ENCODE measurements at places on chromosomes 11 and 22. TPM values are rescaled to one million over a fixed set of nuclear protein-coding genes. Genes with fewer than 3 reads are reported as not detected.

DNA sequence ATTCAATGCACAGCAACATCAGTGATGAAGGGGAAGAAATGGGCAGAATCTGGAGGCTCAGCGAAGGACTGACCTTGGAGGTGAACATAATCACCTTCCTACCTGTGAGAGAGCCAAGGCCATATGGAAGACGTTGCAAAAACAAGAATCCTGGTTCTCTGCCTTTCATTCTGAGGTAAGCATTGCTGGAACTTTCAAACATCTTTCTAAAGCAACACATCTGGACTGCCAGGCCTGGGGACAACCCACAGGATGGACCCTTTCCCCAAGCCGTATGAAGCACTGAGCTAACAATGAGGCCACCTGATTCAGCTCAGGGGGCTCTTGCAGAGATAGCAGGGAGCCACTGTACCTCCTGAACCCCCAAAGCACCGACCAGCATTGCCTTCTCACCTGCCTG is 70.5 kb downstream of the ETS1 start:
- H3K27ac ChIP-seq, result peak overlapping the region; percentile 99
- peaks cover 57% of the 10 kb centered on the region for H3K4me1 ChIP-seq
- peaks cover 96% of the 10 kb centered on the region for H3K36me3 ChIP-seq
- no peak for DNase-seq
- peak overlapping the region; percentile 97 for H3K4me3 ChIP-seq

GRCh38 chr11:70018816-70019215 is 59.3 kb upstream of the ANO1 start:
- no peak for DNase-seq
- no peak overlapping the region for H3K4me3 ChIP-seq
- no peaks in the 10 kb centered on the region for H3K4me1 ChIP-seq
- no peak overlapping the region for H3K27ac ChIP-seq

GRCh38 chr22:17366830-17367229 is 2.4 kb upstream of the CECR2 start:
- no peak overlapping the region for H3K4me3 ChIP-seq
- no peaks in the 10 kb centered on the region for H3K36me3 ChIP-seq
- H3K27ac ChIP-seq, result no peak overlapping the region

- no peaks in the 10 kb centered on the region for H3K36me3 ChIP-seq
- no peaks in the 10 kb centered on the region for H3K27me3 ChIP-seq
Measured at GRCh38 chr11:84249344-84250135, 963.4 kb upstream of the CCDC90B start.

DNA sequence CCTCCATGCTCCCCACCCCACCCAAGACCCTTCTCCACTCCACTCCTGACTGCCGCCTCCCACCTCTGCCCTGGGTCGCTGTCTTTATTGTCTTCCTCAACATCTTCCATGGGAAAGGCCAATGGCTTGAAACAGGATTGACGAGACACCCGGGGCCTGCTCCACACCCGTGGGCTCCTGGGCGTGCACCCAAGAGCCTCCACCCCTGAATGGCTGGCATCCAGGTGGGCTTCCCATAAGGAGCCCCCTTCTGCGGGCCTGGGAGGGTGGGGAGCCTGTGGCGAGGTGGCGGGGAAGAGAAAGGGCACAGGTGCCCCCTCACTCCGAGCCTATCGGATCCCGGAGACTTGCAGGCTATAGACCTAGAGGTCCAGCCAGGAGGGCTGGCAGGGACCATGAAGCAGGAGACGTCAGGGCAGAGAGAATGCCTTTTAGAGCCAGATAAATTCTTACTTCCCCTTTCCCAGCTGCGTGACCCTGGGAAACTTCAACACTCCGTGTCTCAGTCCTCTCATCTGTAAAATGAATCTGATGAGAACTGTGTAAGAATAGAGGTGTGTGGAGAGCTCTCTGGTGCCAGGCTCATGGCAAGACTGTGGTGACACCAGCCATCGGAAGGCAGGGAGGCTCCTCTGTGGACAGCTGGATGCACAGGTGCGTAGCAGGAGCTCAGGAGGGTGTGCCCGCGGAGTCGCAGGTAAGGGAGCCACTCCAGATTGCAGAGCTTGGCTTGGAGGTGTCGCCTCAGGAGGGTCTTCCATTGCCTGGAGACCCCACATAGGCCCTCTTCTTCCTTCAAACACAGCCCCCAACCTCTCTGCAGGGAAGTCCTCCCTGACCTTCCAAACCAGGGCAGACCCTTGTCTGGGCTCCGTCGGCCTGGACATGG is 53.9 kb downstream of the SMIM38 start:
- no peak overlapping the region for H3K27ac ChIP-seq
- peaks cover 12% of the 10 kb centered on the region for H3K27me3 ChIP-seq
- H3K36me3 ChIP-seq, result no peaks in the 10 kb centered on the region
- H3K4me3 ChIP-seq, result no peak overlapping the region

DNA sequence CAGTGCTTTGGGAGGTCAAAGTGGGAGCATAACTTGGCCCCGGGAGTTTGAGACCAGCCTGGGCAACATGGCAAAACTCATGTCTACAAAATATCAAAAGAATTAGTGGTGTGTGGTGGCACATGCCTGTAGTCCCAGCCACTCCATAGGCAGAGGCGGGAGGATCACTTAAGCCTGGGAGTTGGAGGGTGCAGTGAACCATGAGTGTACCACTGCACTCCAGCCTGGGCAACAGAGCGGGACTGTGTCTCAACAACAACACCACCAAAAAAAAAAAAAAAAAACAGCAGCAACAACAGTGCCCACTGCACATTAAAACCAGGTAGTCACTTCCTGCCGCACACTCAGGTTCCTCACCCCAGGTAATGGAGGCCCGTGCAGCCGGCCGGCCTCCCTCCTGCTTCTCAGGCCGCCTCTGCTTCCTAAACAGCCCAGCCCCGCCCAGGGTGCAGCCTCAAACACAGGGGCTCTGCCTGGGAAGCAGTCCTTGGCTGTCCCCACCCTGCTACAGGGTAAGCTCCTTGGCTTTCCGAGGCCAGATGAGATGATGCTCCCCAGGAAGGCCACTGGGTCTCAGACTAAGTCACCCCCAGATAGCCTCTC is 318.3 kb downstream of the SHANK2 start:
- no peak overlapping the region for H3K27ac ChIP-seq
- no peak overlapping the region for H3K4me3 ChIP-seq
- no peak for DNase-seq
- H3K36me3 ChIP-seq, result no peaks in the 10 kb centered on the region
- peaks cover 3% of the 10 kb centered on the region for H3K27me3 ChIP-seq
- no peaks in the 10 kb centered on the region for H3K4me1 ChIP-seq

DNA sequence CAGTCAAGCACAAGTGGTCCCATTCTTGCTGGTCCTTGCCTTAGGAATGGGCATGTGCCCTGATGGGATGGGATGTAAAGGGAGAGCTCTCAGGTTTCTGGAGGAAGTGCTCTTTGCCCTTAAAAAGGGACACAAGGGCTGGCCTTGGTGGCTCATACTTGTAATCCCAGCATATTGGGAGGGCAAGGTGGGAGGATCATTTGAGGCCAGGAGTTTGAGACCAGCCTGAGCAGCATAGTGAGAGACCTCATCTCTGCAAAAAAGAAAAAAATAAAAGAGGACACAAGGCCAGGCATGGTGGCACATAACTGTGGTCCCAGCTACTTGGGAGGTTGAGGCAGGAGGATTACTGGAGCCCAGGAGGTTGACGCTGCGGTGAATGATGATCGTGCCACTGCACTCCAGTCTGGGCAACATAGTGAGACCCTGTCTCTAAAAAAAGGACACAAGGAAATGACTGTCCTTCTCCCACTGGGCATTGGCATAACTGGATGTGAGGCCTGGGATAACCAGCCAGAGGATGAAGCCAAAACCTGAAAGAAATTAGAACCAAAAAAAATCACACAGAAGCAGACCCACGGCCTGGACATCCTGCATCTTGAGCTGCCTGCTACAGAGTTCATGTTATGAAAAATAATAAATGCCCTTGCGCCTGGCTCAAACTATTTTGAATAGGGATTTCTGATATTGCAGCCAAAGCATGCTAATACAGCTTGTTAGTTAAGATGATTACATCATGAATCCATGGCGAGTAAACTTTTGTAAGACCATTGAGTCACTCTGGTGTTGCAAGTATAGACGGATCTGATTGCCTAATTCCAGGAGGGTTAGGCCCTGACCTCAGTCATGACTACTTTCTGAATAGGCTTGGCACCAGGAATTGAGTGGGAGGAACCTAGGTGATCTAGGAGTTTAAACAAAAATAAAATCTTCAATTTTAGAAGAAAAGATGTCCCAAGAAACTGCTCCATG is 12.9 kb upstream of the CRKL start:
- H3K27ac ChIP-seq, result no peak overlapping the region
- H3K4me1 ChIP-seq, result no peaks in the 10 kb centered on the region
- no peaks in the 10 kb centered on the region for H3K27me3 ChIP-seq
- DNase-seq, result no peak
- no peak overlapping the region for H3K4me3 ChIP-seq

DNA sequence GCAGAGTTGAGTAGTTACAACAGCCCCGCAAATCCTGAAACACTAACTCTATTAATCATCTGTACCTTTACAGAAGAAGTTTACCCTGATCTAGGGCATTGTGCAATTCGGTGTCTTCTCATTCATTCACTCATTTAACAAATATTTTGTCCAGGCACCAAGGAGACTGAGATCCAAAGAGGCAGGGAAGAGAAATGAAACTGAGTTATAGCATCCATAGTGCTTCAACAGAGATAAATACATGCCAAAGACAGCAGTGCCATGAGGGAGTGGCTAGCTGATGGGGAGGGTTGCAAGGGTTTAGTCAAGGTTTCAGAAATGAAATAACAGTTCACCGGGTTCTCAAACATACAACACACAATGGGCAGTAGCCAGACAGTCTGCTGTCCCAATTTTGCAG is 40.2 kb upstream of the MTNR1B start:
- no peak overlapping the region for H3K27ac ChIP-seq
- H3K4me3 ChIP-seq, result no peak overlapping the region
- peaks cover 4% of the 10 kb centered on the region for H3K27me3 ChIP-seq
- no peaks in the 10 kb centered on the region for H3K36me3 ChIP-seq

DNA sequence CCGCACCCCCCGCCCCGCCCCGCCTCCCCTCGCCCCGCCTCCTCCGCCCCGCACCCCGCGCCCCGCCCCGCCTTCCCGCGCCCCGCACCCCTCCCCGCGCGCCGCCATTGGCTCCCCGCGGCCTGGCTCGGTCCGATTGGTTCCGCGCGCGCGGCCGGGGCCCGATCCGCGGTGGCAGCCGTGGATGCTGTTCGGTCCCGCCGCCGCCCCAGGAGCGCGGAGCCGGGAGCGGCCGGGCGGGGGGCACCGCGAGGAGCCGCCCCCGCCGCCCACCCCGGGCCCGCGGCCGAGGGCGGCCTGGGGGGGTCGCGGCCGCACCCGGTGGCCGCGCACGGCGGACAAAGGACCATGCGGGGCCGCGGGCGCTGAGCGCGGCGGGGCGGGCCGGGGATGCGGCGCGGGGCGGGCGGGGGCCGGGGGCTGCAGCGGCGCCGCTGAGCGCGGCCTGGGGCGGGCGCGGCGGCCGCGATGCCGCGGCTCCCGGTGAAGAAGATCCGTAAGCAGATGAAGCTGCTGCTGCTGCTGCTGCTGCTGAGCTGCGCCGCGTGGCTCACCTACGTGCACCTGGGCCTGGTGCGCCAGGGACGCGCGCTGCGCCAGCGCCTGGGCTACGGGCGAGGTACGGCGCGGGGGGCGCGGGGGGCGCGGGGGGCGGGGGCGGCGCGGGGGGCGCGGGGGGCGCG is at the start of gene B4GALNT4:
TSS of gene B4GALNT4 (plus strand) at position 164 of the 683 bp plus-strand sequence. CDS start at position 469, 305 bp downstream.
- no peak within 1 kb of the TSS for H3K27ac ChIP-seq
- no peak for DNase-seq
- no peaks in the 10 kb centered on the region for H3K36me3 ChIP-seq

- peak overlapping the region; percentile 20 for H3K27ac ChIP-seq
- H3K27me3 ChIP-seq, result no peaks in the 10 kb centered on the region
- no peak overlapping the region for H3K4me3 ChIP-seq
- H3K36me3 ChIP-seq, result no peaks in the 10 kb centered on the region
- no peak for DNase-seq
- peaks cover 26% of the 10 kb centered on the region for H3K4me1 ChIP-seq
Measured at GRCh38 chr11:34997952-34998528, 81.6 kb downstream of the PDHX start.

DNA sequence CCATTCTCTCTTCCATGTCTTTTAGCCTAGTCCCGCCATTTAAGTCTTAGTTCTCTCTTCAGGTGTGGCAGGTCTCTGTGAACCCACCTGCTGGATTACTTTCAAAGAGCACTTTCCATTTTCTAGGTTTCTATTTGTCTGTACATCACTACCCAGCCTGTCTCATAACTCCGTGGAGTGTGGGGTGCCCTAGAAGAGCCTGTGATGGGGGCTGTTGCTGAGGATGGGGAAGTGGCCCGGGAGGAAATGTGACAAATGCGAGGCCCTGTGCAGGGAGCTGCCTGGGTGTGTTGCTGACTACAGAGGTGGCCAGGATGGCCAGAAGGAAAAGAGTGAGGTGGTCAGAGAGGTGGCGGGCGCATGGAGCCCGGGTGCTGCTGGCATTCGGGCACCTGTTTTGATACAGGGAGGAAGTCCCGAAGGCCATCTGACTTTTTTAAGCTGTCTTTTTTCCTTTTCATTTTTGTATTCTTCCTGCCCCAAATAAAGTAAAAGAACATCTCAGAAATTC is 10.7 kb downstream of the DGCR8 start:
- H3K27ac ChIP-seq, result peak overlapping the region; percentile 47
- DNase-seq, result no peak
- H3K36me3 ChIP-seq, result peaks cover 70% of the 10 kb centered on the region
- H3K4me1 ChIP-seq, result peaks cover 43% of the 10 kb centered on the region
- H3K4me3 ChIP-seq, result no peak overlapping the region

DNA sequence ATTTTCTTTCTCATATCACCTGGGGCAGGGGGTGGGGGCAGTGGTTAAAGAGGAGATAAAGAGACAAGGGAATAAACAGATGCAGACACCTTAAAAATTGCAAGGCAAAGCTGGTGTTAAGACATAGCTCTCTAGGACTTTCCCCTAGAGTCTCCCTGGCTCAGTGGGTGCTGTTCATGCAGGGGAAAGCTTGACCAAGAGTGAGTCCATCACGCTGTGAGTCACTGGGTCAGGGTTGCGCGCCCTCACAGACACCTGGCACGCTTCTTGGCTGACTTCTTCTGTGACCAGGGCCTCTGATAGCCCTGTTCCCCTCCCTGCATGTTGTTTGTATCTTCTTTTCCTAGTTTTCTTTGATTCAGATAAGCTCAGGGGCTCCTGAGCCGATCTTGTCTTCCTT is 31.9 kb downstream of the COMMD9 start:
- H3K36me3 ChIP-seq, result no peaks in the 10 kb centered on the region
- H3K4me1 ChIP-seq, result no peaks in the 10 kb centered on the region
- DNase-seq, result no peak
- H3K27ac ChIP-seq, result no peak overlapping the region

Gene DPAGT1
- 63.6 TPM for total RNA-seq

Gene HBG1
- not detected for total RNA-seq

Gene GGTLC2
- not detected for total RNA-seq

Data from activated naive CD8-positive, alpha-beta T cell treated with anti-CD3 and anti-CD28 coated beads for 36 hours (primary cell).